ENCODE measurements at places on chromosomes 7 and 10.

- no peak for DNase-seq
Measured at GRCh38 chr10:104322416-104322782, 15.9 kb downstream of the ITPRIP start.

GRCh38 chr10:114674346-114674745 lies 16.3 kb upstream of the ABLIM1 start:
- DNase-seq, result no peak

- DNase-seq, result no peak
Measured at GRCh38 chr7:131294553-131294952, 33.1 kb upstream of the MKLN1 start.

DNA sequence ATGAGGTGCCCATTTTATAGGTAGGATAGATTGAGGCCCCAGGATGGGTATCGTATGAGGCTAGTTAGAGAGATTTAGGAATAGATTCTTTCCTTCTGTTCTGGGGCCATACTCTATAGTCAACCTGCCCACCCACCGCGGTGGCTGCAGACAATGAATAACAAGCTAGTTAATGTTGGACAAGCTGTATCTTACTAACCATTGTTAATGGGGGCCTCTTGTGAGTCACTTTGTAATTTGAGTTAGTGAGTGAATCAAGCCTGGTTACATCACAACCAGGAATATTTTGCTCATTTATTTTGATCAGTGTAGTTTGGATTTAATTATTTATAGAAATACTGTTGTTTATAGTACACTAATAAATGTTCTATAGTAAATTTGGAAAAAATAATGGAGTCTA lies 7.3 kb downstream of the SORCS3 start:
- DNase-seq, result no peak

DNA sequence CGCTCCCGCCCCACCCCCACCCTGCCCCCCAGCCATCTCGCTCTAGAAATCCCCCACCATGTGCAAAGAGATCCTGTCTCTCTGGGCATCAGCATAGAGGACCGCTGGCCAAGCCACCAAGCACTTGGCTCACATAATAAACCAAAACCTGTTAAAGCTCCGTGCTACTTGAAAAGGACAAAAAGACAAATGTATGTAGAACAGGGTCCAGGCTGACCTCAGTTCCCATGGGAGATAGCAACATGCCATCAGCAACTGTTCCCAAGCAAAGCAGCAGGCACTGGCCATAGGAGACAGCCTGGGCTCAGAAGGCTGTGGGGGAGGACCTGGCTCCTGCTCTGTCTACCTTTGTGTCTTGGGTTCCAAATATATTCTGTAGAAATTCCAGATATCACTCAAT lies 38.4 kb upstream of the GDF10 start:
- no peak for DNase-seq

GRCh38 chr7:83976302-83976701 lies 218.3 kb downstream of the SEMA3A start:
- no peak for DNase-seq

- DNase-seq, result no peak
Measured at GRCh38 chr10:1981976-1982375, 244.7 kb upstream of the ADARB2 start.

DNA sequence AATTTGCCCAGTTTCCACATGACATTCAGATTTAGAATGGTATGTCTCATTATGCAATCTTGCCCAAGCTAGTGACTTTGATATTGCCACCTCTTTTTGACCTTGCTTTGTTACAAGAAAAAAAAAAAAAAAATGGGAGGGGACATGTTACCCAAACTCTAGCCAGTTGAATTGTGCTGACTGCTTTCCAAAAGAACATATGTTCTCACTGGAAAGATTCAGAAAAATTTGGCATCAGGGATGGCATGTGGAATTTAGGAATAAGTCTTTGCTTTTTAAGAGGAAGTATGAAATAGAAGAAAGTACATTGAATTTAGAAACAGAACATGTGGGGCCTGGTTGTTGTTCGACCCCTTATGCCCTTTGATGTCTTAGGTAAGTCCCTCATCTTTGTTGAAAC lies 846.8 kb downstream of the NRG3 start:
- no peak for DNase-seq

Measured in T1000 (cell line).